GM19239 (cell line): ENCODE measurements at places on chromosomes 7 and 10.

DNA sequence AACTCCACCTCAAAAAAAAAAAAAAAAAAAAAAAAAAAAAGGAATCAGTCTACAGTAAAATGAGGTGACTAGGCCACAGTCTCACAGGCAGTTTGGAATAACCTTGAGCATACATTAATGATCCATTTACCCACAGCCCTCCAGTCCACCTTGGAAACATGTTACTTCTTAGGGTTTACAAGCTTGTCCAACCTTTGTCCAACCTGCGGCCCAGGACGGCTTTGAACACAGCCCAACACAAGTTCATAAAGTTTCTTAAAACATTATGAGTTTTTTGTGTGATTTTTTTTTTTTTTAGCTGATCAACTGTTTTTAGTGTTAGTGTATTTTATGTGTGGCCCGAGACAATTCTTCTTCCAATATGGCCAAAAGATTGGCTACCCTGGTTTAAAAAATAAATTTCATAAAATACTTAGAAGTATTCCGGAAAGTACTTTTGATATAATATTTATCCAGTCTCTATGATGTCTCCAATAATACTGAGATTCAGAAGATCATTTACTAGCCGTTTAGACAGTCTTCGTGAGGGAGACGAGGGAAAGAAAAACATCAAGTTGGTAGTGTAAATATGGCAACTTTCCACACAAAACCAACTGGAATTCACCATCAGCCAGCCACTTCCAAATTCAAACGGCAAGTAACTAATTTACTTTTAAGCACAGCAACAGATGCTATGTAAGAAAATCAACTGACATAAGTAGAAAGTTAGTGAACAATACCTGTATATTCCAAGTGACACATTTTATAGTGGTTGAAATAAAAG lies 9.9 kb downstream of the BAZ1B start:
- DNase-seq = no peak

DNA sequence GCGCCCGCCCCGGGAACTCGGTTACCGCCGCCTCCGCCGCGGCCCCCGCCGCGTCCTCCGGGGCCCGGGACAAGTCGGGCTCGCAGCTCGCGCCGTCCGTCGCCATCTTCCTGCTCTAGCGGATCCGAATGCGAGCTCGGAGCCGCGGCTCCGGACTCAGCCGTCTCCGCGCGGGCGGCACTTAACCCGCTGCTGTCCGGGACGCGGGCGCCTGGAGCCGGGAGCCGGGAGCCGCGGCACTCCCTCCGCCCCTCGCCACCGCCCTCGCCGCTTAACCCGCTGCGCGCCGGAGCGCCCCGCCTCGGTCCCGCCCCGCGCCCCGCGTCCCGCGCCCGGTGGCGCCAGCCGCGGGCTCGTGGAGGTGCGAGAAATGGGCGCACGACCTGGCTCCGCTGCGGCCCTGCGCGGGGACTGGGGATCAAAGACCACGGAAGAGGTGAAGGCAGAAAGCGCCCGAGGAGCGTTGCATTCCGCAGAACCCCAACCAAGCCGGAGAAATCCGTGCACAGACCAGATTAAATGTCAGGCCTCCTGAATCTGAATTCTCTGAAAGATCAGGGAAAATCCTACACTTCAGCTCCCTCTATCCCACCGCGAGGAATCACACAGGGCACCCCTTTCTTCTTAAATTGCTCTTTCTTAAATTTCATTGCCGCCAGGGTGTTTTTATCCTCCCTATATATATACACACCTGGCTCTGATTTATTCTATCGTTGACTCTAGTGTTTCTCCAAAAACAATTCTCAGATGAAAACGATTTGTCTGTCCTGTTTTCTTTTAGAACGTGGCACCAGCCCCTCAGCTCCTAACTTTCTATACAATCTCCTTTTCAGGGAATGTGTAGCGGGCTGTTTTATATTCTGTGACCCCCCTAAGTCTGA lies at the start of gene CTTNBP2:
TSS of gene CTTNBP2 (minus strand) at position 132 of the 881 bp plus-strand sequence. CDS start at position 106, 26 bp downstream.
- DNase-seq = no peak

- no peak for DNase-seq
Observed at GRCh38 chr7:21071561-21072501, 285.1 kb upstream of the SP8 start.

DNA sequence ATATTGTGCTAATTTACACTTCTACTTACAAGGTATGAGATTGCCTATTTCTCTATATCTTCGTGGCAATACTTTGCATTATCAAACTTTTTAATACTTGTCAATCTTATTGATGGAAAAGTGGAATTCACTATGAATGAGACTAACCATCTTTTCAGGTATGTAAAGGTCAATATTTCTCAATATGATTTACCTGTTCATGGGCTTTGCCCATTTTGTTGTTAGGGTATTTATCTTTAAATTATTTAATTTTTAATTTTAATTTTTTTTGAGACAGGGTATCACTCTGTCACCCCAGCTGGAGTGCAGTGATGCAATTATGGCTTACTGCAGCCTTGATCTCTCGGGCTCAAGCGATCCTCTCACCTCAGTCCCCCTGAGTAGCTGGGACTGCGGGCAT lies 47.8 kb upstream of the LCOR start:
- DNase-seq = no peak

DNA sequence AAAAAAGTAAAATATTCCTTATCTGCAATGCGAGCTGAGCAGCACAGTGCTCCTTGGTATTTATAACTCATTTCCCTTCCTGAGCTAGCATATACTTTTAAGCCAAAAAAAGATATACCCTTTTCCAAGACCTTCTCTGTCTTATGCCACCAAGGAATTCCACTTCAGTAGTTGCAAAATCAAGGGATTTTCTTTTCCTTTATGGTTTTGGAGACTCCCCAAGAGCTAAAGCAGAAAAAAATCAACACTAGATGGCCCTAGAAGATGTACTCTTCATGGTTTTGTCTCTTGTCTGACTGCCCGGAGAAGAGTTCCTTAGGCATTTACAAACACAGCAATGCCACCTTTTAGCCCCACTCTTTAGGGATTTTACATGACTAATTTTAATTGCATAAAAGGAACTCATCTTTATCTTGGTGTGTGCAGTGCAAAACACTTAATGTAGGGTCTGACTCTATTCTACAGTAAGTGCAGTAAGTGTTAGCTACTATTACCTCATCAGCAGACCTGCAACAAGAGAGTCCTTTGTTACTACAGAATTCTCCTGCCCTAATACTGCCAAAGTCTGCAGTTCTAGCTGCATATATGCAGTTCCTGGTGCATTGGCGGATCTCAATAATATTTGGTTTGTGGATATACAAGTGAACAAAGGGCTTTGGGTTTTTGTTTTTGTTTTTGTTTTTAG lies 443.3 kb downstream of the GFRA1 start:
- no peak for DNase-seq

DNA sequence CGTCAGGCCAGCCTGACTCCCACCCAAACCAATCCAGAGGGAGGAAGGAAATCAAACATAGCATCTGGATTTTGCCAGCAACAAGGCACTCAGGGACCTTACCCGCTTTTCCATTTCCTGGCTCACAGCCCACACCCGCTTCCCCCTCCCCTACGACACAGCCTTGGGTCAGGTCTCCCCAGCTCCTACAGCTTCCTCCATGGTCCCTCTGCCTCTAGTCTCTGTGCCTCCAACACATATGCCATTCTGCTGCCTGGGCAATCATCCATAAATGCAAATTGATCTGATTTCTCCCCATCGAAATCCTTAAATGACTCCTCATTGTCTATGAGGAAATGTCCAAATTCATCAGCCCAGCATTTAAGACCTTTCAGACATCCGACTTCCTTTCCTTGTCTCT lies 53.2 kb upstream of the CUX1 start:
- no peak for DNase-seq

DNA sequence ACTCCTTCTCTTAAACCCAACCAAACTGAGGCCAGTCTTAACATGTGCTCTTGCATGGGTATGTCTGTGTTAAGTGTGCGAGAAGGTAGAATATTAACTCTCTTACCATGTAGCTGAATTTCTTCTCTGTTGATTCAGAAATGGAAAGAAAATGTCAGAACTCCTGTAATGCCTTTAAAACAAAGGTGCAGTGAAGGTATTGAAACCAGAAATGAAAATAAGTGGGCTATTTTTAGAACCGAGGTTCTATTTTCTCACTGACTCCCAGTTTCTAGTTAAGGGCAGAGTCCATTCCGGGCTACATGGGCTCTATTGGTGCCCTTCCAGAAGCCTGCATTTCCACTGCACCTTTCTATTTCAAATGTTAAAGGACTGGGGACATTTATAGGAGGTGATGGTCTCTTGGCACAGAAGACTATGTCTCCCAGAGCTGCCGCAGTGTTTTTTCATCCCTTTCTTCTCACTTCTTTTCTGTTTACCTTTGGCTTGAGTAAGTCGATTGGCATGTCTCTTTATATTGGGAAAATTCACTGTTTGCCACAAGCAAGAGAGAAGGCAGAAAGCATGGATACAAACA lies 174.9 kb downstream of the LRMDA start:
- peak; percentile 34 for DNase-seq

DNA sequence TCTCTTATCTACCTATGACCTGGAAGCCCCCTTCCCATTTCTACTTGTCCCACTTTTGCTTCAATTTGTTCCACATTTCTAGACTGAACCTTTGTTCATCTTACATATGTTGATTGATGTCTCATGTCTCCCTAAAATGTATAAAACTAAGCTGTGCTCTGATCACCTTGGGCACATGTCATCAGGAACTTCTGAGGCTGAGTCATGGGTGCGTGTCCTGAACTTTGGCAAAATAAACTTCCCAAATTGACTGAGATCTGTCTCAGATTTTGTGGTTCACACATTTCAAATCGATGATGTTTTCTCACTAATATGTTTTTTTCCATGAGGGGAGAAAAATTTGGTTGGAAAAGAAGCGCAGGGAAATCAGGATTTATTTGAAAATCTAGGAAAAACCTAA lies 406.2 kb upstream of the LRRTM3 start:
- no peak for DNase-seq

DNA sequence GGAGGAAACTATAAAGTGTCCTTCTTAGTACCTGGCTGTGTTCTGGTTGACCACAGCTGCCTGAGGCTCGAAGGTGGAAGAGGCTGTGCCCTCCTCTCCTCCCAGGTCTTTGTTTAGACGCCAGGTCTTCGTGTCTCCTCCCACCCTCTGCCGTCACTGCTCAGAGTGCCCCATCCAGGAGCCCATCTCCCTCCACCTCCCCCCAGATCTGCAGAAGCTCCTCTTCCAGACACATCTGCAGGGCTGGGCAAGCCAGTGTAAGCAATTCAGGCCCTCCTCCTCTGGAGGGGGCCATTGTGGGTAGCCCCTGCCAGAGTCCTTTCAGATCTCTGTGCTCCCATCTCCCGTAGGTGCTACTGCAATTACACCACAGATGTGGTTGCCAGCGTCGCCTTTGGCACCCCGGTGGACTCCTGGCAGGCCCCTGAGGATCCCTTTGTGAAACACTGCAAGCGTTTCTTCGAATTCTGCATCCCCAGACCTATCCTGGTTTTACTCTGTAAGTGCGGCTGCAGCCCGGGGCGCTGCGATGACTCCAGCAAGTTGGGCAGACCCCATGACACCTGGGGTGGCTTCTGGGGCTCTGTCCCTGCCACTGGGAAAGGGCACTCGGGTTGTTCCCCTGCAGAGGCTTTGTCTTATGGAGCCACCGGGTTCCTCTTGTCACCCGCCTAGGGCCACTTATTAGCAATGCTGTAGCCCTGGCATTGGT lies 107.5 kb downstream of the PARP12 start:
- no peak for DNase-seq

DNA sequence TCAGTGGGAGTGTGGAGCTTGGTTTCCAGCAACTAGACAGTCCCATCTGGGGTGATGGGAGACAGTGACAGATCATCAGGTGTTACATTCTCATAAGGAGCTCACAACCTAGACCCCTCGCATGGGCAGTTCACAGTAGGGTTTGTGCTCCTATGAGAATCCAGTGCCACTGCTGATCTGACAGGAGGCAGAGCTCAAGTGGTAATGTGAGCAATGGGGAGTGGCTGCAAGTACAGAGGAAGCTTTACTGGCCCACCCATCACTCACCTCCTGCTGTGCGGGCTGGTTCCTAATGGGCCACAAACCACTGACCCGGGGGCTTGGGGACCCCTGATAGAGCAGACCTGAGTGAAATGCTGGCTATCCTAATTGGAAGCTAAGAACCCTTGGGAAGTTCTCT lies 242.8 kb downstream of the BAMBI start:
- no peak for DNase-seq

DNA sequence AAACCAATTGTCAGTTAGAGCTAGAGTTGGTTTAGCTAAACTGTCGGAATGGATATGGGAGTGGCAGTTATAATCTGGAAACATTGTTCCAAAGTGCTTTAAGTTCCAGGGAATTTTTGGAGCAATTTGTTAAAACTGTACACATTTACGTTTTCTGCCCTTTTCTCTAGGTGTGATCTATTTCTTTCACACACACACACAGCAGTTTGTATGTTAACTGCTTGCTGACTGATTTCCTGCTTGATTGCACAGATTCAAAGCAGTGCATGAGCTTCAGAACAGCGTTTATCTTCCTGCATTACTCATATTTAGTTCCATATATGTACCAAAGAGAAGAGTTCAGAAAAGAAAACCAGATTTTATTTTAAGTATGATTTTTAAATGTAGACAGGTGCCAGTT lies 57.9 kb downstream of the MGMT start:
- no peak for DNase-seq

DNA sequence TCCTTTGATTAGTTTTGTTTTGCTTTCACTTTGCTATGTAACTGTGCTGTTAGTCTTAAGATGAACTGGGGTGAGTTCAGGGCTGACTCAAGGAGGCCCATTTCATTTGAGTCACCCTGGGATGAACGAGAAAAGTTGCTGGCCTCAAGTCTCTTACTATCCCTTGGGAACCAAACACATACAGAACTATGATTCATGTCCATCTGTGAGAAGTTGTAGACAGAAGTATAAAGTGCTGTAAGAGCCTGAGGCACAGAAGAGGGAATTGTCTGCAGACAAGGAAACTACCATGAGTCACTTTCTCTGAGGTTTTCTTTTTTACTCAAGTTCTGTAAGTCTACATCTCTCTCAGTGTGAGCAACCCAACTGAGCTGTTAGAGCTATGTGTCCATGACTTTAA lies 179.8 kb upstream of the CSTF2T start:
- no peak for DNase-seq

DNA sequence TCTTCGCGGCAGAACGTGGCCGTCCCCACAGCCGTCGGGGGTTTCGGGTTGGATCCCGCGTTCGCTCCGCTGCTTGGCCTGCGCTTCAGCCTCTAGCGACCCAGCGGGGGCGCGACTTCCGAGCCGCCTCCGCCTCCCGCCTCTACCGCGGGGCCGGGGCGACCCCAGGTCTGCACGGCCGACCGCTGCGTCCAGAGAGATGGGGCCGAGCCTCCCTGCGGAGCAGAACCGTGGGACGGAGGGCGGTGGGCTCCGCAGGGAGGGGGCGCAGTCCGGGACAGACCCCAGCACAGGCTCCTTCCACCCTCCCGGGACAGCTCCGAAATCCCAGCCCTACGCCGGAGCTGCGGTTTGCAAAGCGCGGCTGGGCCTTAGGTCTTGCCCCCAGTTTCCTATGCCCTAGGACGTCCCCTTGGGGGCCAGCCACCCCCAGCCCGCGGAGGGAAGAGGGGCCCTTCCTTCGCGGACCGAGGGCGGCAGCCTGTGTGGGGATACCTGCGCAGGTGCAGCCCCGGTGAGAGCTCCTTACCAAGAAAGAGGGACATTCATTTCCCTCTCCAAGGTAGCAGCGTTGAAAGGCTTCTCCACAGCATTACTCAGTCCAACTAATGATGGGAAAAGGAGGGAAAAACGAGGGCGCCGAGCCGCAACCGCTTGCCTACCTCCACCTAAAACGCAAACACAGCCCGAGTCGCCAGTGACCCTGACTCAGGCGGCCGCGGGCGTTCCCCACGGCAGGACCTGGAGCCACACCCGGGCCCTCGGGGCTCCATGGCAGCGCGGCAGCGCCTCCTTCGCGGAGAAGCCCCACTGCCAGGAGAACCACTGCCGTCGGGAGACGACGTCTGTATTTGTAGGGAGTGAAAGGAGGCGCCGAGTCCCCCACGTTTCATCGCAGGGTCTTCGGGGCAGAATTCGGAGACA lies 115.7 kb downstream of the BMS1 start:
- DNase-seq = no peak

GRCh38 chr7:55489552-55489951 lies 82.8 kb downstream of the VOPP1 start:
- no peak for DNase-seq
